ENCODE measurements at places on chromosomes 12 and 14.

- no peak for DNase-seq
These were observed 43.0 kb downstream of the DAO start for GRCh38 chr12:108922918-108923317.

- DNase-seq = no peak
These were observed 131.3 kb downstream of the IGF1 start for GRCh38 chr12:102349079-102349478.

GRCh38 chr12:49456131-49456679 is 82.6 kb upstream of the KCNH3 start:
- DNase-seq = no peak

DNA sequence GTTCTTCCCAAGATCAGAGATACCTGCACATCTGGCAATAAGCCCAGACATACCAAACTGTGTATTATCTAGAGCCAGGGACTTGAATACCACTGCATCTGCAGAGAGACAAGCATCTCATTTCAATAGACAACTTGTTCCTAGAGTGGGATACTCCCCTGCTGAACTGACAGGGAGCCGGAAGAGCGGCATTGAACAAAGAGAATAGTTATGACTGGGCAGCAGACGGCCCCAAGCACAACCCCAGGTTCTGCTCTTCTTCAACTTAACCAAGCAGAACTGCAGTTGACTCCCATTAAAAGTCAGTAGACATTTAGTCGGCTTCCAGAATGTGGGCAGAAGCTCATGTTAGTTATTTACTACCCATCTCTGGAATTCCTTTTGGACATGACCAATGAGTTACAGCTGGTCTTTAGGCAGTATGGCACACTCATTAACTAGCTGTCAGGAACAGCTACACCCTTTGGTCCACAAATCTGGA is 112.9 kb downstream of the HMGA2 start:
- no peak for DNase-seq

GRCh38 chr12:76762601-76762980 is 1.3 kb upstream of the ZDHHC17 start:
- no peak for DNase-seq

GRCh38 chr14:75531256-75531655 is 9.0 kb downstream of the BATF start:
- no peak for DNase-seq

GRCh38 chr12:78866518-78866917 is 1.9 kb downstream of the SYT1 start:
- DNase-seq = no peak

DNA sequence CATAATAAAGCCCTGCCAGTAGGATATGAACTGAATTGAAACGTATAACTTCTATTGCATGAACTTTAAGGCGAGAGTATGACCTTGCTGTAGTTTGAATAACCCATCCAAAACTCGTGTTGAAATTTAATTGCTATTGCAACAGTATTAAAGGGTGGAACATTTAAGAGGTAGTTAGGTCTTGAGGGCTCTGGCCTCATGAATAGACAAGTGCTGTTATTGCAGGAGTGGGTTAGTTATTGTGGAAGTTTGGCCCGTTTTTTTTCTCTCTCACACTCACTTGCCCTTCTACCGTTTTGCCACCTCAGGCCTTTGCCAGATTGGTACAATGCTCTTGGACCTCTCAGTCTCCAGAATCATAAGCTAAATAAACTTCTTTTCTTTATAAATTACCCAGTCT is 473.7 kb upstream of the SYT1 start:
- DNase-seq = no peak

- DNase-seq = no peak
These were observed 28.5 kb upstream of the TUBA1C start for GRCh38 chr12:49236423-49236822.

GRCh38 chr14:92897922-92898565 is 24.9 kb upstream of the CHGA start:
- DNase-seq = no peak
